ENCODE measurements at places on chromosomes 1 and 21.

- DNase-seq: no peak
These were observed 201.6 kb upstream of the PLXNA2 start for GRCh38 chr1:208445758-208446203.

DNA sequence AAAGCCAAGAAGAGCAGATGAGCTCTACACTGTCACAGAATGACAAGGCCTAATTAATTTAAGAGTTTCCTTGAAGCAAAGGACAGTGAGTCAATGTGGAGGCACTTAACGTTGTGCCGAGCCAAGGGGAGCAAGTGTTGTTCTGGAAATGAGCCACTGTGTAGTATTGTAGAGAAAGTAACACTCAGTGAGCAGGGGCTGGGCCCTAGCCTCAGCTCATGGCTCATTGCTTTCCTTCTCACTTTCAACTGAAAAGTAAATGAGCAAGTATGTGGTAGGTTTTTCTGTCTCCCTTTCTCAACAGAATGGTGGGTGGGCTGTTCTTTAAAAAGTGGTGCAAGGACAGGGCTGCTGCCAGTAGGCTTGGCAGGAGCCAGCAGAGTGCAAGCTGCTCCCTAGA is 11.8 kb upstream of the KIAA0040 start:
- no peak for DNase-seq

DNA sequence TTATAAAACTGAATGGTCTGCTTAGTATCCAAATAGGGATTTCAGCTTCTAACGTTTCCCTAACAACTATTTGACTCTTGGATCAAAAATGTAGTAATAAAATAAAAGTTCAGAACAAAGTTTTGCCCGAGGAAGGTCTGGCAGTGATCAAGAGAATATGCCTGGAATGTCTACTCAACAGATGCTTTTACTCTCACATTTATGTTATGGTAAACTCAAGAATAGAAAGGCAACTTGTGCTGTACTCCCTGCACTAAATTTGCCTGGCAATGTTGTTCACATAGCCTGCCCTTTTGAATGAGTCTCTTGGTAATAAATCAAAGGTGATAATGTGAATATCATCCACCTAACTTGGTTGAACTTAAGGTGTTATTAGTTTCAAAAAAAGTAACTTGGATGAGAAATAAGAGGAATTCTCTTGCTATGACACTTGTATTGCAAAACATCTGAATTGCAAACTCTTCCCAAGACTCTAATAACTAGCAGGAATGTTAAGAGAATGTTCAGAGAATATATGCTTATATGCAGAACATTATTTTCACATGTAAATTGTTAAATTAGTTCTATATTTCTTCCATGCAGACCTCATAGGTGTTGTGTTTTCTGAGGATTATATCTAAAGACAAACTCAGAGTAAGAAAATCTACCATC is 215.8 kb downstream of the COL24A1 start:
- peak; percentile 3 for DNase-seq

DNA sequence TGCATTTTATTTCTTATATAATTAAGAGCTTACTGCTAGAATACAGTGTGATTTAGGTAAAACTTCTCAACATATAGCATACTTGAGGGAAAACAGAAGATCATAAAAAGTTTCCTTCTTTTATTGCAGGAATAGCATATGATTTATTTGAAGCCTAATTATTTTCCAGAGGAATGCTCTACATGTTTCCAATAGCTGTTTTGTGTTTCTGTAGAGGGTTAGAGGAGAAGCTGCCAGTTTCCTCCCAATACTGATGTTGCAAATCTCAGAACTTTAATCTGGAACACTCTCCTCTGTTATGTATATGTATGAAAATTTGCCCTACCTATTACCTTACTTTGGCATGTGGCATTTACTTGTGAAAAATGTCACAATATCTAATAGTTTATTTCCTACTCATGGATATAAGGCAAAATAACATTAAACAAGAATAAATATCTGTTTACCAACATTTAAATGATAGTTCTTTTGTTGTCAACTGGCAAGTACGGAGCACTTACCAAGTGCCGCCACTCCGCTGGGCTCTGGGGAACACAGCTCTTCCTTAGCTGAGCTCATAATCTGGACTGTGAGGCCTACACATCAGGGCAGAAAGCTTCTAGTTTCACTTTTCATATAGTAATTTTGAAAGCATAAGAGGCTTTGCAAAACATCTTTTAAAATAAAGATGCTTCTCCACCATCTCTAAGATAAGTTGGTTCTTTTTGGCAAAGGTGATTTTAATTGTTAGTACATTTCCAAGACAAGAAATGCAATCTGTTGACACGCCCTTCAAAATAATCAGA is 239.8 kb upstream of the C1orf105 start:
- DNase-seq: peak; percentile 52

GRCh38 chr21:20999659-21000058 is 1.4 kb downstream of the NCAM2 start:
- DNase-seq: peak; percentile 41

- no peak for DNase-seq
These were observed 96.5 kb downstream of the KCNN3 start for GRCh38 chr1:154773551-154773950.

GRCh38 chr21:40863839-40864238 is 16.9 kb upstream of the DSCAM start:
- DNase-seq: no peak

DNA sequence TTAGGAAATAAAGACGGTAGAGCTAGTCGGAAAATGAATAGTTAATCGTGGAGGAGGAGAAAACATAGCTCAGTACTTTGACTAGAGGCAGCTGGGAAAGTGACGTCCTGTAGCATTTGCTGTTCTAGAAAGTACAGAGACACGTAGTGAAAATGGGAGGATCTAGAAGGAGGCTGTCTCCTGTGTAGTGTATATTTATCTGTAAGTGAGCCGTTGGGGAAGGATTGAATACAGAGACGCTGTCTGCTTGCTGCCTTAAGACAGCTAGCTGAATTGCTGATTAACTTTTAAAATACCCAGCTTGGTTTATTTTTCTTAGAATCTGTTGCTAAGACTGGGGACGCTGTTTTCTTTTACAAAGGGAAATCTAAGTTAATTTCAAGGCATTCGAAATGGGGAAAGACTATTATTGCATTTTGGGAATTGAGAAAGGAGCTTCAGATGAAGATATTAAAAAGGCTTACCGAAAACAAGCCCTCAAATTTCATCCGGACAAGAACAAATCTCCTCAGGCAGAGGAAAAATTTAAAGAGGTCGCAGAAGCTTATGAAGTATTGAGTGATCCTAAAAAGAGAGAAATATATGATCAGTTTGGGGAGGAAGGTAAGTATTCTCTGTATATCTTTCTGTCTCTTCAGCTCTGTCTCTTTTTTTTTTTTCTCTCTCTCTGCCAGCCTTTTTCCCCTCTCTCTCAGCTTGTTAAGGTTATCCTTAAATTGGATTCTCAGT is at the start of gene DNAJB4:
DNAJB4 (plus strand) TSS at position 221 of the 729 bp plus-strand sequence; CDS start at position 393, 172 bp downstream.
- DNase-seq: peak; percentile 97

DNA sequence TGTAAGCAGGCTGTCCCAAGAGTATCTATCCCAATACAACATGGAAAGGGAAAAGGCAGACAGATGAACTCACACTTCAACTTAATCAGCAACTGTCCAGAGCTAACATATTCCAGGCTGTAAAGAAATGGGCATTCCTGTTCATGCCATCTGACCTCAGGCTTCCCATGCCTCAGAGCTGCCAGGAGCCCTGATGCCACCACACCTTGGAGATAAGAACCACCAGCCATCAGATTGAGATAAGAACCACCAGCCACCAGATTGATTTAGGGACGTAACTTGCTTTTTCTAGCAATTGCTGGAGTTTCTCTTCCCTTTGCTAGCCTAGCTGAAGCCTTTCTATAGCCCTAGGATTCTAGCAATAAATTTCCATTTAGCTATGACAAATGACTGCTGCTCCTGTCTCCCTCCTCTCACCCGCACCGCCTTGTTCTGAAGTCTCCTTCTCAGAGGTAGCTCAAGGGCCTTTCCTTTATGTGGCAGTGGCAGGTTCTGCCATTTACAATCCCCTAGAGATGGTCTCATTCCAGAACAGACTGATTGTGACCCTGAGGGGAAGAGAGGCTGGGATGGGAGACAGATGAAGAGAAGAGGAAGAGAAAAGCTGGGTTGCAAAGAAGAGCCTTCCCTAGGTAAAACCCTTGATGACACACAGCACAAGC is 88.0 kb upstream of the CTTNBP2NL start:
- no peak for DNase-seq

- no peak for DNase-seq
These were observed 64.0 kb downstream of the COL18A1 start for GRCh38 chr21:45468971-45469272.

DNA sequence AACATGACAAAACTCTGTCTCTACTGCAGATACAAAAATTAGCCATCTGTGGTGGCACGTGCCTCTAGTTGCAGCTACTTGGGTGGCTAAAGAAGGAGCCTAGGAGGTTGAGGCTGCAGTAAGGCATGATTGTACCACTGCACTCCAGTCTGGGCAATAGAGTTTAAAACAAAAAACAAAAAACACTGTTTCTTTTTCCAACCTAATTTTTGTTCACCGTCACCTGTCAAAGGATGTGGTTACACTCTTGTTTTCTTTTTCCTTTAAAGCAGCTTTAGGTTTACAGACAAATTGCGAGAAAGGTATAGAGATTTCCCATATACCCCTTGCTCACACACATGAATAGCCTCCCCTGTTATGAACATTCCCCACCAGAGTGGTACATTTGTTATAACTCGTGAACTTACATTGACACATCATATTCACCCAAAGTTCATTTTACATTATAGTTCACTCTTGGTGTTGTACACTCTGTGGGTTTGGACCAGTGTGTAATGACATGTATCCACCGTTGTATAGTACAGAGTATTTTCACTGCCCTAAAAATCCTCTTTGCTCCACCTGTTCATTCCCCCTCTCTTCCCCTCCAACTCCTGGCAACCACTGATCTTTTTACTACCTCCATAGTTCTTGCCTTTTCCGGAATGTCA is 26.2 kb downstream of the SMG7 start:
- DNase-seq: no peak

- no peak for DNase-seq
These were observed 21.3 kb upstream of the MAGI3 start for GRCh38 chr1:113369040-113369439.

DNA sequence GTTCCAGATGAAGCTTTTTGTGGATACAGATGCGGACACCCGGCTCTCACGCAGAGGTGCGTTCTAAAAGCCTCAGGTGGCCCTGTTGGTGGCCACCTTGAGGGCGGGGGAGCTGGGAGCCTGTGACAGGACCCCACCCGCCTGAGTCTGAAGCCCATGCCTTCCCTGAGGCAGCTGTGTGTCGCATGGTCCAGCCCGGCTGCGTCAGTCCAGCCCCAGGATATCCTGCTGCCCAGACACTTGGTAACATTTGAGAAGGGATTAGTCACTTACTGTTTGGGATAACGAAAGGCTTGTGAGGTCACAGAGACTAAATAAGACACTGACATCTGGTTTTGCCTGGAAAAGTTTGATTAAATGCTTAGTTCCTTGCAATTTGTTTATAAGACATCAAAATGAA is 68.9 kb downstream of the UCK2 start:
- peak; percentile 91 for DNase-seq

DNA sequence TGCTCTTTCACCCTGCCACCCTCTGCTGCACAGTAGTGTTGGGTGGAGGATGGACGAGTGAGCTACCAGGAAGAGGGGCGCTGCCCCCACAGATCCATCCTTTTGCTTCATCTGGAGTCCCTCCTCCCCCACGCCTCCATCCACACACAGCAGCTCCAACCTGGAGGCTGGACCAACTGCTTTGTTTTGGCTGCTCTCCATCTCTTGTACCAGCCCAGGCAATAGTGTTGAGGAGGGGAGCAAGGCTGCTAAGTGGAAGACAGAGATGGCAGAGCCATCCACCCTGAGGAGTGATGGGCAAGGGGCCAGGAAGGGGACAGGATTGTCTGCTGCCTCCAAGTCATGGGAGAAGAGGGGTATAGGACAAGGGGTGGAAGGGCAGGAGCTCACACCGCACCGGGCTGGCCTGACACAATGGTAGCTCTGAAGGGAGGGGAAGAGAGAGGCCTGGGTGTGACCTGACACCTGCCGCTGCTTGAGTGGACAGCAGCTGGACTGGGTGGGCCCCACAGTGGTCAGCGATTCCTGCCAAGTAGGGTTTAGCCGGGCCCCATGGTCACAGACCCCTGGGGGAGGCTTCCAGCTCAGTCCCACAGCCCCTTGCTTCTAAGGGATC is 8.5 kb downstream of the CHRNB2 start:
- no peak for DNase-seq

GRCh38 chr1:175269151-175269550 is 76.6 kb upstream of the KIAA0040 start:
- no peak for DNase-seq

GRCh38 chr1:86445919-86446318 is 21.9 kb downstream of the CLCA2 start:
- no peak for DNase-seq

GRCh38 chr1:247175458-247175857 is 3.6 kb upstream of the ZNF124 start:
- no peak for DNase-seq

DNA sequence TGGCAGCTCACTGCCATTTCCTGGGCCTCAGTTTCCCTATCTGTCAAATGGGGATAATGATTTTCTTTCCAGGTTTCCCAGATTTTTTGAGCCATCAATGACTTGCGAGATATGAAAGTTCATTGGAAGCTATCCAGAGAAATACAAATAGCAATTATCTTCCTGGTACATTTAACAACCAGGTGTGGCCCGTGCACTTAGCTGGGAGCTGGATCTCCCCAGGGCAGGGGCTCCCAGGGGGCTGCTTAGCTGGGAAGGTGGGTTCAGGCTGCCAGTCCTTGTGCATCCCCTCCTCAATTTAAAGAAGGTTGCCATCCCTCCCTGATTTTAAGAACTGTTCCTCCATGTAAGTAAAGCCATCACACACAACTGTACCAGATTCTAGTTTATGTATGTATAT is 3.6 kb upstream of the TMEM54 start:
- DNase-seq: no peak

DNA sequence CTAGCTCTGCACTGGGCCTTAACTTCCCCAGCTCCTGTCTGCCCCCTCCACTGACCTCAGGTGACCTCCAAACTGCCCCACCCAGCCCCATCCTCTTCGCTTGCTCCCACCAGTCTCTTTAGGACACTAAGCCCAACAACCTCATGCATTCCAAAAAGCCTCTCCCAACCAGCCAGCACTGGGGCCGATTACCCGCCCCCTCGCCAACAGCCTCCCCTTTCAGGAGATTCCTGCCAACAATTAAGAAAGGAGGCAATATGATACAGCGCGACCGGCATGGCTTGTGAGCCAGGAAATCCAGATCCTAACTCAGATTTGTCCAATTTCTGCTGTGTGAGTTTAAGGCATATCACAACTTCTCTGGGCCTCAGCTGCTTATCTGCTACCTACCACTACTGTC is 14.7 kb downstream of the KANK4 start:
- DNase-seq: no peak

DNA sequence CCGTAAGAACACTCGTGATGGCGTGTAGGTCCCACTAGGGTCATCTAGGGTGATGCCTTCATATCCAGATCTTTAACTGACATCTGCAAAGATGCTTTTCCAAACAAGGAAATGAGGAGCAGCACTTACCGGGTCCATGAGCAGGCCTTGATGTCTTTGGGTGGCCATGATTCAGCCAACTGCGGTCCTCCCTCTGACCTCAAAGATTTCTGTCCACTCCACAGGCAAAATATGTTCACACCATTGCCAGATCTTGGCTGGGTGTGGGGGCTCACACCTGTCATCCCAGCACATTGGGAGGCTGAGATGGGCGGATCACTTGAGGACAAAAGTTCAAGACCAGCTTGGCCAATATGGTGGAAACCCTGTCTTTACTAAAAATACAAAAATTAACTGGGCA is 18.2 kb downstream of the TRPM2 start:
- DNase-seq: no peak
